ENCODE measurements at places on chromosomes 5 and 9.

DNA sequence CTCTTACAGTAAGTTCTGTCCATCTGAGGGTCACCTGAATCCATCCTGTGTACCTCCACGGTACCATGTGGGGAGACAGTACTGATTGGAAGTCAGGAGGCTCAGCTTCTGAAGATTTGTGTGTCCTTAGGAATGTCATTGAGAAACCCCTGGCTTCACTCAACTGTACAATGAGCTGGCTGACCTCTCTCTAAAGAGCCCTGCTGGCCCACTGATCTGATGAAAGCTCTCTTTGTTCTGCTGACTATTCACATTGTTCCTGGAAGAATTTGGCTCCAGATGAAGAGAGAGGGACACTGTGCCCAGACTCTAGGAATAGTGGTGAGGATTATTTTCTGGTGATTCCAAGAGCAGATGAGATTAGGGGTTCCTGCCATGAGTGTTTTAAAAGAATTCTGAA, 141.2 kb downstream of the LURAP1L start:
- DNase-seq = no peak

GRCh38 chr5:150706776-150707390, 6.0 kb upstream of the RBM22 start:
- no peak for DNase-seq

DNA sequence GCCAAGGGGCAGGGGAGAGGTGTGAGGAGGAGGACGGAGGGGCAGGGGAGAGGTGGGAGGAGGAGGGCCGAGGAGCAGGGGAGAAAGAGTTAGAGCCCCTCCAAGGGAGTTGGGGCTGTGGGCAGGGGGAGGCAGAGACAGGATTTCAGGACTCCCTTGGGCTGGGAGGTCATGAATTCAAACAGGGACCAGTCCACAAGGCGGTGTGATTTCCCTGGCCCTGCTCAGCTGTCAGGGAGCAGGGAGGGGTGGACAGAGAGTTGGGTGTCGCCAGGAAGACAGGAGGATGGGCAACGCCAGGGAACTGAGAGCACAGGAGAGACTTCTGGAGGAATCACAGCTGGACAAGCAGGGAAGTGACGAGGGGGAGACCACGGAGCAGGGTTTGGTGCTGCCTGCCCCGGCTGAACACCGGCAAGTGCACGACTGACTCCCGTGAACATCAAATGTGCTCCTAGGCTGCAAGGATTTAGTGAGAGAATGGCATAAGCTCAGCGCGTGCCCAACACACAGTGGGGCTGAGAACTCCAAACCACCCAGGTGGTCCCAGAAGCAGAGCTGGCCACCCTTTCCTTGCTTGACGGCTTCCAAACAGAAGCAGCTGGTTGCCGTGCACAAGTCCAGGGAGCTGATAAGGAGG, 17.8 kb upstream of the OLFM1 start:
- DNase-seq = no peak

- DNase-seq = peak; percentile 32
Observed at GRCh38 chr5:71587766-71588532, 809 bp downstream of the MCCC2 start.

DNA sequence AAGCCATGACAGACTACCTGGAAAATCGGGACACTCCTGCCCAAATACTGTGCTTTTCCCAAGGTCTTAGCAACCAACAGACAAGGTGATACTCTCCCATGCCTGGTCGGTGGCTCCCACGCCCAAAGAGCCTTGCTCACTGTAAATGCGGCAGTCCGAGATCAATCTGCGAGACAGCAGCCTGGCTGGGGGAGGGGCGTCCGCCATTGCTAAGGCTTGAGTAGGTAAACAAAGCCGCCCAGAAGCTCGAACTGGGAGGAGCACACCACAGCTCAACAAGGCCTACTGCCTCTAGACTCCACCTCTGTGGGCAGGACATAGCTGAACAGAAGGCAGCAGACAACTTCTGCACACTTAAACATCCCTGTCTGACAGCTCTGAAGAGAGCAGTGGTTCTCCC, 272.1 kb upstream of the CCNG1 start:
- no peak for DNase-seq

GRCh38 chr9:34227445-34227844, 48.6 kb downstream of the UBAP1 start:
- DNase-seq = no peak

GRCh38 chr9:78989031-78989658, 582.6 kb upstream of the TLE4 start:
- DNase-seq = no peak

DNA sequence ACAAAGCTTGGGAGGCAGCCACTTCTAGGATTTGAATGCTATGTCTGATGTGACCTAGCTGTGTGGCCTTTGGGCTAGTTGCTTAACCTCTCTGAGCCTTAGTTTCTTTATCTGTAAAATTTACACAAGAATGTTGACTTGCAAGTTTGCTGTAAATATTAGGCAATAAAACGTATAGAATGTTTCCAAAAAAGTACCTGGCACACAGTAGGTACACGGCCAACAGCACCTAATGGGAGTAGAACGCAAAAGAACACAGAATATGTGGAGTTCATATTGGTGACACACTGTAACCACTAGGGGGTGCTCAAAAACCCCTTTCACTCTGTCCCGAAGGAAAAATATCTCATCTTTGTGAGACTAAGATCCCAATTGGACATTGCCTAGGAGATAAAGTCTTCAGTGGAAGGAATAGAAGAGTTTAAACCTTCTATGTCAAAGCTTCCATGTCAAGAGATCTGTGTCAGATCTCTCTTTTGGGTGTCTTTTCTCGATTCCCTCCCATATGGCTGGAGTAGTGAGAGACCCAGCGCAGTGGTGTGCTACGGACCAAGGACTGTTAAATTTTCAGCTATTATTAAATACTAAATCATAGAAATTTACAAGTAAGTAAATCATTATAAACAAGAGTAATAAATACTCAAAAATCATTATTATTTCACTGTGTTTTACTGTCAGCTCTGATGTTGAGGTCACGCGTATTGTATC, 145.4 kb upstream of the RAD23B start:
- DNase-seq = peak; percentile 33

DNA sequence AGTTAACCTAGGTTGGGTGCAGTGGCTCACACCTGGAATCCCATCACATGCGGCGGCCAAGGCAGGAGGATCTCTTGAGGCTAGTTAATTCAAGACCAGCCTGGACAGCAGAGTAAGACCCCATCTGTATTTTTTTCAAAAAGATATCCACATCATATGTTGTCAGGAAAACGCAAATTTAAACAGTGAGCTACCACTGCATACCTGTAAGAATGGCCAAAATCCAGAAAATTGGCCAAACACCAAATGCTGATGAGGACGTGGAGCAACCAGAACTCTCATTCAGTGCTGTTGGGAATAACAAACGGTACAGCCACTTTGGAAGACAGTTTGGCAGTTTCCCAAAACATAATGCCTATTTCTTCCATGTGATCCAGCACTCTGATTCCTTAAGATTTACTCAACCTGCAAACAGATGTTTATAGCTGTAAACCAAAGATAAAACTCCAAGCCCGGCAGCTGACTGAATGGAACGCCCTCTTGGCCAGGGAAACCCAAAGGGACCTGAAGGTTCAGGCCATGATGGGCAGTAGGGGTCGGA, 12.4 kb downstream of the CEL start:
- no peak for DNase-seq
